Stimulated activated CD4-positive, alpha-beta T cell treated with anti-CD3 and anti-CD28 coated beads, Interleukin-12 subunit alpha, Interleukin-12 subunit beta, amount 100 ng/mL, for 24 hours (primary cell): ENCODE measurements at places on chromosomes 4 and X.

- no peak for DNase-seq
Observed at GRCh38 chr4:167234316-167234881, at the start of gene SPOCK3. Gene SPOCK3, minus strand, starts transcription at chr4:167234494.

- DNase-seq = no peak
Observed at GRCh38 chr4:128385683-128386304, 98.2 kb upstream of the PGRMC2 start.

DNA sequence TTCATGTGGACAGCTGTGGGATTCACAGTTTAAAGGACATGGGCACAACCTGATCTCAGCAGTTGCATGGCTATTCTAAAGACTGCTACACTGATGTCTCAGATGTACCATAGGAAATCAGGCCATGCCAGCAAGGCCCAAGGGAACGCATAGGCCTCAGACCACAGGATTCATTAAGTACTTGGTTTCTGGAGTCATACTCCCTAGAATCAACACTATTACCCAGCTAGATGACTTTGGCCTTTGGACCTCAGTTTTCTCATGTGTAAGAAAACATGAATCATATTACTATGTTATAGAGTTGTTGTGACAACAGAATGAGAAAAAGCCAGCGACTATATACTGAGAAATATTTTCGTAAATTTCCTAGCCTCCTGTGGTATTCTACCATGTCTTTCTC is 67.9 kb downstream of the NHS start:
- DNase-seq = no peak

- DNase-seq = no peak
Observed at GRCh38 chrX:115592997-115593734, 32.2 kb downstream of the PLS3 start.

DNA sequence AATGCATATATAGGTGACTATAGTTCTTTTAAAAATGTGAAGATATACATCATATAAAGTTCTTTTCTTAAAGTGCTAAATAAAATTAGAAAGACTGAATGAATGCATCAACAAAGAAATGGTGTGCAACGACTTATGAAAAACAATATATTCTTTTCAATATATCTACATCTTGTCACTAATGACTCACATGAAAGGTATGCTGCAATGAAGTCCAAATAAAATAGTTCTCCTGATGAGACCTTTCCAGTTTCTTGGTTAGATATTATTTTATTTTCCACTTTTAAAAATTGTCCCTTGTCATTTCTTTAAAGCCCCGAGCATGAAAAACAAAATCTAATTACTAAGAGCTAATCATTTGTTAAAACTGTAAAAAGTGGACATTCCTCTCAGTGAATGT is 462.1 kb downstream of the PCDH11X start:
- DNase-seq = no peak

GRCh38 chr4:186020106-186020792 is 48.7 kb upstream of the TLR3 start:
- DNase-seq = no peak

DNA sequence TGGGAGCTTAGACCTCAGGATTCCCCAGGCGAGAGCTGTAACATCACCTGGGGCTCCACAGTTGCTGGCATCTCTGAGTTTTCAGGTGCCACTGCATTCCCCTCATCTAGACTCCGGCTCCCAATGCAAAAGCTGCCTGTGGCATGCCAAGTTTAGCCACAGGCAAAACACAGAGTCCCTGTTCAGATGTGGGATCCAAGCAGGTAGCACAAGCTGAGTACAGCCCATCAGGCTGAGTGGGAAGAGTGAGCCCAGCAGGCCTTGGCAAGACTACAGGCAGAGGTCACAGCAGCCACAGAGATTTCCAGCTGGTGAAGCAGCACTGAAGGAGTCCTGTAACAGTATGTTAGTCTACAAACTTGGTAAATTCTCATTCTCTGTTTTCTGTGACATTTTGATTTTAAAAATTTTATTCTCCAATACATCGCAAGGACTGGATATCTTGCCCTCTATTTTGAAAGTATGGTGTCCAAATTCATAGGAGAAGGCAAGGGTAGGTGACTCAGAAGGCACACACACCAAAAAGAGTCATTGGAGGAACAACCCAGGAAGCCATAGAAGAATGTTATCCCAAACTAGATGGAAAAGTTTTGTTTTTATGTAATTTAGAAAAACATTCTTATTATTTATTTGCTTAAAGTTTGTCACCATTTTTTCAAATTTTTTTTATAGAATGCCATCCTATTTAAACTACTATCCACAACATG is 13.6 kb upstream of the CXCL2 start:
- DNase-seq = no peak

DNA sequence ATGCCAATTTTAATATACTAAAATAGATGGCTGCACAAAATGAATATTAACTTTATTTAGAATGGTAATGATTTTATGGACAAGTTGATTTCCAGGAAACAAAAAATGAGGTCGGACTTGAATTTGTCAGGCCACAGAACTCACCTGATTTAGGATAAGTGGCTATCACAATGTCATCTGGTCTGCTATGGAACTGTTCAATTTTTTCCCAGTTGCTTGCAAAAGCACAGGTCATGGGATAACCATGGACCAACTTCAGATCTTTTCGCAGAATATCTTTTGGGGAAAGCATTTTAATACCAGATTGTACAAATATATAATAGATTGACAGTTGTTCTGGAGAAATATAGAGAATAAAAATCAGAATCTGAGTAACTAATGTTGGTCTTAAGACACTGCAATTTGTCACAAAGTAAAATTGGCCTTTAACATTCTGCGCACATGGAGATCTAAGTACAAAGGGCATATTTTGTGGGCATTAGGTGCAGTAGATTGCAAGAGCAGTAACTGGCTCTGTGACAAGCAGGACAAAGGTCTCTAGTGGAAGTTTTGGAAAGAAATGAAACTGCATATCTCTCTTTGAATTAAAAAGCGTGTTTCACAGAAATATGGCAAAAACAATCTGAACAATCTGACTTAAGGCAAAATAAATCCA is 5.4 kb downstream of the SULT1B1 start:
- no peak for DNase-seq

- no peak for DNase-seq
Observed at GRCh38 chr4:74244049-74244448, 64.2 kb upstream of the EPGN start.

DNA sequence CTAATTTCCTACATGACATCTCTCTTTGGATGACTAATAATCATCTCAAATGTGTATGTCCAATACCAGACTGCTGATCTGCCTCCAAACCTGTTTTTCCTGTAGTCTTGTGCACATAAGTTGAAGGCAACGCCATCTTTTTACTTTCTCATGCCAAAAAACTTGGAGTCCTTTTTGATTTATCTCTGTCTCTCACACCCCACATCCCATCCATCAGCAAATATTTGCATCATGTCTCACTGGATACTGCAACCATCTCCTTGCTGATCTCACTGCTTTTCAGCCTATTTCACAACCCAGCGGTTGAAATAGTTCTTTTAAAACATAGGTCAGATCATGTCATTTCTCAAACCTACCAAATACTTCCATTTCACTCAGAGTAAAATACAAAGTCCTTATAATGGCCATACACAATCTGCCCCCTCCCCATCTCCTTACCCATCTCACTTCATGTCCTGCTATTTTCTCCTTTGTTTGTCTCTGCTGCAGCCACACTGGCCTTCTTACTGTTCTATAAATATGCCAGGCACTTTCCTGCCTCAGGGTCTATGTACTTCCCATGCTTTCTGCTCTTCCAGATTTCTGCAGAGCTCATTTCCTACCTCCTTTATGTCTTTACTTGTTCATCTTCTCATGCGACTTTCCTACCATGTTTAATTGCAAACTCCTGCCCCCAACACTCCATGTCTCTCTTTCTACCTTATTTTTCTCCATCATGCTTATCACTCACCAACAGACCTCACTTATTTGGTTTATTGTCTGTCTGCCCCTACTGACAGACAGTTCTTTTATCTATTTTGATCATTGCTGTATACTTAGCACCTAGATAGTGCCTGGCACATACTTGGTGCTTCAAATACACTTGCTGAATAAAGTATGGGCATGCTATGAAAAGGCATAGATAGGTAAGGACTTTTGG is 98.8 kb downstream of the ANXA3 start:
- no peak for DNase-seq

DNA sequence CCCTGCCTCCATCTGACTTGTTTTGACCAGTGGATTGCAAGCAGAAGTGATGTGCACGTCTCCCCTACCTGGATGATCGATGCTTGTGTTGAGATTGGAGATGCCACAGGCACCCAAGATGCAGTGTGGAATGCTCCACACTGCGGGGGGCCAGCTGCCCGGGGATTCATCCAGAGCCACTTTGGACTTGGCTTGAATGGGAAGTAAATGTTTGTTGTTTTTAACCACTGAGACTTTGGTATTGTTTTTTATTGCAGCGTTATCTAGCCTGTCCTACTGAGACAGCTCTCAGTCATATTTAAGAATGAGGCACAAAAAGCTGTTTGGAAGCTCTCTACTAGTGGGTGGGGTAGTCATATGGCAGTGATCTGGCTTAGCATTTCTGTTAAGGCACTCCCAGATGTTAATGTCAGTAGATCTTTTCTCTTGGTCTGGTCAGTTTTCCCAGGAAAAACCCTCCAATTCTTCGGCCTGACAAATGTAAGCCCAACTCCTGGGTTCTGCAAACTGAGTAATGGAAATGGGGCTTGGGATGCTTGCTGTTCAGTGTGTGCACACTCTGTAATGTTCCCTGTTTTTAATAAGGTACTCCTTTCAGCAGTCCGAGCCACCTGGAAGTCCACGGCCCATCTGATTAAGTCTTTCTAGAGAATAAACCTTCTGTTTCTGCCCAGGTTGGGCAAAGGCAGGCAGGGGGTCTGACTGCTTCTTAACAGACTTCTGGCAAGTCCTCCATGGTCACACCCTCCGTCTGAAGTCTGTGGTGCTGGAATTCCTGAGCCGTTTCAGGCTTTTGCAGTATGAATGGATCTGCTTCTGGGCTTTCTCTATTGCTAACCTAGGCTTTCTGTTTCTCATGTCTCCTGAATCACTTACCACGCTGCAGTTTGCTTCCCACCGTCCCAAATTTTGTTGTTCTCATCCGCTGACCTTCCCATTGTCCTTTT is 74.8 kb downstream of the WWC2 start:
- DNase-seq = no peak

DNA sequence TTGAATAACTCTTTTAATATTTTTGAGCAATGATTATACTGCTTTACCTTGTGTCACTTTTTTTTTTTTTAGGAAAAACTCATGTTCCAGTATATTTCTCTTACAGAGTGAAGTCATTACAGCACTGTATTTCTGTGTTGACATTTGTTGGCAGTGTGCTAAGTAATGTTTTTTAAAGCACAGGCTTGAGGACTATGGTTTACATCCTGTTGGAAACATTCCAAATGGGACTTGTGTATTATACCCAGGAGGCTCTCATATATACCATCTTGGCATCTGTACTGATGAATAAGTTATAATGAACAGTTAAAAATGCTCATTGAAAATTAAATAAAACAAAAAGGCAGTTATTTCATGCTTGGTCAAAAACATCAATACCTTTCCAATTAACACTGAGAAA is 33.8 kb downstream of the CEP44 start:
- DNase-seq = no peak
